ENCODE measurements at places on chromosomes 12 and 14. TPM values are rescaled to one million over a fixed set of nuclear protein-coding genes. Genes with fewer than 3 reads are reported as not detected.

DNA sequence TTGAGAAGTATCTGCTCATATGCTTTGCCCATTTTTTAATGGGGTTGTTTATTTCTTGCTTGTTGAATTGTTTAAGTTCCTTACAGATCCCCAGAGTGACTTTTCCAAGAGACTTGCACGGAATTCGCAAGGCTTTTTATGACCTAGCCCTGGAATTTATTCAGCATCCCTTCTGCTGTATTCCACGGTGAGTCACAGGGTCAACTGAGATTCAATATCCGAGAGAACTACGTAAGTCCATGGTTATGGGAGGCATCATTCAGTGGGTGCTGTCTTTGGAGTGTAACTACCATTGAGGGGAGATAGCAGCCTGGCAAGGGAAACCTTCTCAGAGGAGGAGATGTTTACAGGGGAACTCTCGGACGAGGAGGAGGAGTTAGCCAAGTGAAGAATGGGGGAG lies 20.9 kb upstream of the GPRC5A start:
- no peak for DNase-seq

Gene NFATC4
- not detected for total RNA-seq

DNA sequence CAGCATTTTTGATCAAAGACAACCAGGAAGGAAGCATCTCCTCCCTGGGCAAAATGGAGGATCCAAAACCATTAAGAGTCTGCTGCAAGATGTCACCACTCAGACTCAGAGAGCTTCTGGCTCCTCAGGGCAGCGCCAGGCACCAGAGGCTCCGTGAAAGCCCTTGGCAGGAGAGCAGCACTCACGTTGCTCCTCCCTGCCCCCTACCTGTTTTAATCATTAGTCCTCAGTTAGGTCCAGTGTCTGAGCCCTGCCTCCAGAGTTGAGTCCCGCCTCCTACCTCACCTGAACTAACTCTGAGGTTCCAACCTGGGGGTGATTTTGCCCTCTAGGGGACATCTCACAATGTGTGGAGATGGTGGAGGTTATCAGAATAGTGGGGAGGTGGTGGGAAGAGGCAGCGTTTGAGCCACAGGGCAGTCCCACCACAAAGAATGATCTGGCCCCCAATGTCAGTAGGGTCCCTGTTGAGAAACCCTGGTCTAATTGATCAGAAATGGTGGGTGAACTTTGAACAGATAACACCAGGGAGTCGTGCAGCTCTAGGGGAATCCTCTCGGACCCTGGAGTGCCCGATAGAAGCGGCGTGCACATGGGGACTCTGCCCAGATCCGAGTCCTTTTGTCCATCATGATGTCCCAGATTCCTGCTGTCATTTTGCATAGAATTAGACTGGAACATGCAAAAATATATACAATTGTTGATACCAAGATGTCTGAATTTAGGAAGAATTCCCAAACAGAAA lies 156.7 kb upstream of the DIO3 start:
- DNase-seq, result no peak

GRCh38 chr12:80551897-80552296 lies 107.9 kb downstream of the PTPRQ start:
- DNase-seq, result no peak

DNA sequence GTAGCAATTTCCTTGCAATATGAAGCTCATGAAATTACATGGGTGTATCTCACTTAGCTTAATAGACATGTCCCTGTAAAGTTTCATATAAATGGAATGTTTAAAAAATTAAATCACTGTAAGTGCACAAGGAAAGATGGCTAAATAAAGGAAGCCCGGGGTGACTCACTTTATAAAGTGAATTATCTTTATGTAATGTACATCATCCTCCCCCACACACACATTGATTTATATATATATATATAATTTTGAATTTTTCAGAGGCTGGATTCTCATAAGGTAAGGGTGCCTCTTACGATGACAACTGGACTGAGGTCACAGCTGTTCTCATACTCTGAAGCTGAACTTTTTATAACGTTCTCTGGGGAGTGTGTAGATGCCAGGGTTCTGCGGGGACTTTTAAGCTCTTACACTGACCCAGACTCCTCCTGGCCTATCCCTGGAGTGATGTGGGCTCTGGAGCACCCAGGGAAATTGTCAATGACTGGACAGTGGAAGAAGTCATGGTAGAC lies 108.7 kb upstream of the HIF1A start:
- no peak for DNase-seq

GRCh38 chr12:113172185-113172584 lies 13.1 kb downstream of the DDX54 start:
- DNase-seq, result no peak

All from activated CD4-positive, alpha-beta memory T cell treated with anti-CD3 and anti-CD28 coated beads for 36 hours (primary cell).